ENCODE measurements at places on chromosomes 6 and 20.

DNA sequence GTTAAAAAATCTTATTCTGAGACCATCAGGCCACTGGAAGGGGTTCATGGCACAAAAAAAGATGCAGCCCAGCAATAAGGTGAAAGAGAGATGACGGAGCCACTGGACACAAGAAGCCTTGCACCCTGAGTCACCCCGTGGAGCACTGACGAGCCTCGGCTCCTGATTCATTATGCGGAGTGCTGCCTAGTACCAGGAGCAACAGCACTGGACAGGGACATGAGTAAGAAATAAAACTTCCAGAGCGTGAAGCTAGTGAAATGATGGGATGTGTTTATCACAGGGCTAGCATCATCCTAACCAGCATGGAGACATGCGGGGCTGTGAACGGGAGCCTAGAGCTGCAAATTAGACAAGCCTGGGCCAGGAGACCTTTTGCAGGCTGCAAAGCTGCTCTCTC, 53.3 kb downstream of the RNASET2 start:
- no peak for DNase-seq

DNA sequence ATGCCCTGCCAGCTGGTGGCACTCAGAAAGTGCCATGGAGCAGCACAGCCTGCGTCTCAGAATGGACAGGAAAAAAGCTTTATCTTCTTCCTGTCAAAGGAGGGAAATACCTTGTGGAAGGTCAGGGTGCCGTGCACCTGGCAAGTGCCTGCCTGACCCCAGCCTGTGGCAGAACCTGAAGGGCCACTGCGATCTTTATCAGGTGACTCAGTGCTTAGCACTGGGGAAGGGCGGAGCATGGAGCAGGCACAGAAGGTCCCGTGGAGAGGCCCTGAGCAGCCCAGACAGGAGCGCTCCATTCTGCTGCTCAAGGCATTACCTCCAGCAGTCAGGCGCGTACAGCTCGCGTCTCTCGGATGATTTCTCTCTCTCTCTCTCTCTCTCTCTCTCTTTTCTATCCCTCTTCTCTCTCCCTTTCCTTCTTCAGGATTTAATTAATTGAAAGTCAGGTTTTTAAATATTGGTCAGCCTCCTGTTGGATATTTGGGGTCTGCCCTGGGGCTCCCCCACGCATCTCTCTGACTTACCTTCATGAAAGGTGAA, 31.7 kb downstream of the FOXC1 start:
- no peak for DNase-seq

- DNase-seq, result no peak
Observed at GRCh38 chr6:119197271-119197670, 118.8 kb upstream of the FAM184A start.

DNA sequence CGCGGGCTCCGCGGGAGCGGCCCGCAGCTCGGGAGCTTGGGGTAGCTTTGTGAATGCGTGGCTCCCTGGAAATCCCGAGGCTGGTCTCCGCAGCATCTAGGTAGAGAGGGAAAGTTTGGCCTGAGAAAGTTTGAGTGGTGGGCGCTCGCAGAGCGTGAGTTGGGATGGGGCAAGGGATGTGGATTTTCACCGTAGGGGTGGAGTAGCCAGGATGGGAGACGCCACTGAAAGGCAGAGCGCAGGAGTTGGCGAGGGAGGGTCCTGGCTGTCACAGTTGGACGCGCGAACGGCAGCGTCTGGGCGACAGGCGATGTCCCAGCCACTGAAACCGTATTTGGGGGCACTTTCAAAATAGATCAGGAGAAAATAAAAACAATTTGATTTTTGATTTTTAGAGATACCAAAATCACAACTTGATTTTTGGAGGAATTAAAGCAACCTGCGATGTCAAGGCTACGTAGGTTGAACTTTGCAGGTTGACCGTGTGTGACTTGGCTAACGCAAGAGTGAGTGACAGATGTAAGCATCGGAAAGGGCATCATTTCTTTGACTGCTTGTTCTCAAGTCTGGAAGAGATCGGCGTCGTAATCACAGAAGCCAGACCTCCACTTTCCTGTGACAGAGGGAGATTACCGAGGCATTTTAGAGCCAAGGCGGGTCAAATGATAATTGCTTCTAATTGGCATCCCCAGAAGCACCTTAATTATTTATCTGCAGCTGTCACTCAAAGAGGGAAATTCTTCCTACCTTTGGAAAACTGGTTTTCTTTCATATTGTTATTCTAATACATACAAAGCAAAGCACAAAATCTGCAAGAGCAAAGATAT, 646 bp downstream of the HEY2 start:
- peak; percentile 45 for DNase-seq

GRCh38 chr6:137571854-137572253, 77.7 kb upstream of the OLIG3 start:
- DNase-seq, result peak; percentile 56

GRCh38 chr6:34858681-34859080, 29.2 kb downstream of the TAF11 start:
- no peak for DNase-seq

DNA sequence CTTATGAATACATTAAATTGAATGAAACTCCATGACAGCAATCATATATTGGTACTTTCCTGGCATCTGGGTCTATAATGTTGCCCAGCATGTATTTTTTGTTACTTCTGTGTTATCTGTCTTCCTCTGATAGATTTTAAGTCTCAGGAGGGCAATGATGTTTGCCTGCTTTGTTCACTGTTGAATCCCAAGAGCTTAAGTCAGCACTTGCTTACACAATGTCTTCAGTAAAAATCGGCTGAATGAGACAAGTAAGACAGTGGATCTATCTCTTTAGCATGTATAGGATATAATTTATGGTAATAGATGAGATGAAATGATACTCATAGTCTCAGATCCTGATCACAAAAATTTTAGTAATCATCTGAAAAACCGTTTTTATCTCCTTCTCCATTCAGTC, 1034.9 kb upstream of the EPHA7 start:
- DNase-seq, result no peak

- no peak for DNase-seq
Observed at GRCh38 chr6:37308069-37308815, 45.5 kb upstream of the RNF8 start.

- peak; percentile 33 for DNase-seq
Observed at GRCh38 chr20:12207875-12208274, 290.2 kb downstream of the BTBD3 start.

- peak; percentile 44 for DNase-seq
Observed at GRCh38 chr6:113317891-113318574, 539.1 kb upstream of the MARCKS start.

DNA sequence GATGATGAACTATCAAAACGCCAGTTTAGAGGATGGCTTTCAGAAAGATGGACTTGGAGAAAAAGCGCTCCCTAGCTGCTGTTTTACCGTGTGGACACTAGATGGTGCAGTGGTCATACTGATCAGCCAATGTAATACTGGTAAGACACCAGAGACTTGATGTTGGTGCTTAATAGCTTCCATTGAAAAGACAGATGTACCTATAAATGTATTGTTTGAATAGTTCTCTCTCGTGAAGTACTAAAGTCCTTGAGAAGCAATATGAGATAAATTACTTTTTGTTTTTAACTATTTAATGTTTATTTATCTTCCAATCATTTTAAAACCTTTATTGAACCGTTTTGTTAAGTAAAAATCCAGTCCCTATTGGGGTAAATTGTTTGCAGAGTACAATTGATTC, 63.9 kb upstream of the FUCA2 start:
- DNase-seq, result no peak

DNA sequence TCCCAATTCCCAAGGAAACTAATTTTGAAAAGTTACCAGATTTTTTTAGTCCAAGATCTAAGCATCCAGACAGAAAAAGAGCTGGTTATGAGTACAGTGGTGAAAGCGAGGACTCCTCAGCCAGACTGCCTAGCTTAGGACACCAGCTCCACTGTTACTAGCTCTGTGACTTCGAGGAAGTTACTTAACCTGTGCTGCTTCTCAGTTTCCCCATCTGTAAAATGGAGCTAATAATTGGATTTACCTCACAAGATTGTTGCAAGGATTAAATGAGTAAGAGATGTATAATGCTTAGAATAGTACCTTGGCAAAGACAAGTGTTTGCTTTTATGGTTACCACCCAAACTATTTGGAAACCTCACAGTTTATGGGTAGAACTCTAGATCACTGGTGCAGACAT, 1.1 kb downstream of the NT5DC1 start:
- no peak for DNase-seq

- no peak for DNase-seq
Observed at GRCh38 chr6:132322398-132322797, 78.9 kb downstream of the MOXD1 start.

- no peak for DNase-seq
Observed at GRCh38 chr20:42954951-42955350, 234.8 kb downstream of the PTPRT start.

DNA sequence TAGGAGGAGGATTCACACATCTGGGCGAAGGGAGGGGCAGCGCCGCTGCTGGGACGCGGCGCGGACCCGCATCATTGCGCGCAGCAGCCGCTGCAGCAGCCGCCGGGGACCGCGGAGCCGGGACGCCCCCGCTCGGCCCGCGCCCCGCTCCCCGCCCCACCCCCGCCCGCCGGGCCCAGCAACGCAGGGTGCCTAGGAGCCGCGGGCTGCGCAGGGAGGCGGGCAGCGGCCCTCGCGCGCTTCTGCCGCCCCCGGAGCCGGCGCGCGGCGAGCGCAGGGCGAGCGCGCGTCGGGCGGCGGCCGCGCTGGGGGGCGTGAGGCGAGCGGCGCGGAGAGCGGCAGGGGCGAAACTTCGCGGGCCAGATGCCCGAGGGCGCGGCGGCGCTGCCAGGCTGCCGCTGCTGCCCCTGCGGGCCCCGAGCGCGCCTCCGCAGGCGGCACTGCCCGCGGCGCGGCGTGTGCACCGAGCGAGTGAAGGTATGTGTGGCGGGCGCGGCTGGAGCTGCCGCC, at the start of gene NKAIN2:
TSS of gene NKAIN2 (plus strand) at position 362 of the 510 bp plus-strand sequence.
- DNase-seq, result no peak

GRCh38 chr6:143205131-143205535, 144.4 kb downstream of the AIG1 start:
- DNase-seq, result no peak

DNA sequence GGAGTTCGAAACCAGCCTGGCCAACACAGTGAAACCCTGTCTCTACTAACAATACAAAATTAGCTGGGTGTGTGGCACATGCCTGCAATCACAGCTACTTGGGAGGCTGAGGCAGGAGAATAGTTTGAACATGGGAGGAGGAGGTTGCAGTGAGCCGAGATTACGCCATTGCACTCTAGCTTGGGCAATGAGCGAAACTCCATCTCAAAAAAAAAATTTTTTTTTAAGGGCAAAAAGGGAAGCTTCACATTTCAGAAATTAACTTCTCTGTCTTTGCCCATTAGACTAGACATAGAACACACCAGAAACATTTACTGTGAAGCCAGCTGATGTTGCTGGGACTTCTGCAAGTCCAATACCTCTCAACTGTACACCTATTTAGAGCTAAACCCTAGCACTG, 90.8 kb upstream of the HDAC2 start:
- DNase-seq, result no peak

DNA sequence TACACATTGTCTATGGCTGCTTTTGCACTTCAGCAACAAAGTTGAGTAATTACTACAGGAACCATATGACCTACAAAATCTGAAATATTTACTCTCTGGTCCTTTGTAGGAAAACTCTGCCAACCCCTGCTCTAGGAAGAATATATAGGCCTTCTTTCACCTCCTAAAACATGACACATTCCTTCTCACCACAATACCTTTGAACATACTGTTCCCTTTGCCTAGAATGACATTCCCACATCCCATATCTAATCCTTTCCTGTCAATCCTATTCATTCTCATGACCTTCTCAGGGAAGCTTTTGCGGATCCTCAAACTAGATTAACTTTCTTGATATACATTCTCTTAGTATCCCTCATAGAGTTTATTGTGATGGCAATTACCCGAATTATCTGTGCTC, 18.0 kb upstream of the NCOA6 start:
- no peak for DNase-seq

DNA sequence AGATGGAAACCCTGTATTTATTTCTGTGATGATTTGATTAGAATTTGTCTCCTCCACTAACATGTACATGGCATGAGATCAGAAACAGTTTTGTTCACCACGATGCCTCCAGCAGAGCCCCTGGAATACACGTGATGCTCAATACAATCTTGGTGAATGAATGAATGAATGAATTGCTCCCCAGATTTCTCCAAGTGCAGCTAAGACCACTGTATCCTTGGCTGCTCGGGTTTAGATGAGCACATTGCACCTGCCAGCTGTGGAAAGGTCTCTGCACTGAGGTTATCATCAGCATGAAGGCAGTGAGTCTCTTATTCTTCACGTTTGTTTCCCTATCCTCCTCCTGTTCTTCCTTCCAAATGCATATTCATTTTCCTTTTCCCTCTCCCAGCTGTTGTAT, 17.9 kb downstream of the CASS4 start:
- DNase-seq, result no peak

GRCh38 chr6:136158387-136158821, 91.7 kb downstream of the MTFR2 start:
- DNase-seq, result no peak

DNA sequence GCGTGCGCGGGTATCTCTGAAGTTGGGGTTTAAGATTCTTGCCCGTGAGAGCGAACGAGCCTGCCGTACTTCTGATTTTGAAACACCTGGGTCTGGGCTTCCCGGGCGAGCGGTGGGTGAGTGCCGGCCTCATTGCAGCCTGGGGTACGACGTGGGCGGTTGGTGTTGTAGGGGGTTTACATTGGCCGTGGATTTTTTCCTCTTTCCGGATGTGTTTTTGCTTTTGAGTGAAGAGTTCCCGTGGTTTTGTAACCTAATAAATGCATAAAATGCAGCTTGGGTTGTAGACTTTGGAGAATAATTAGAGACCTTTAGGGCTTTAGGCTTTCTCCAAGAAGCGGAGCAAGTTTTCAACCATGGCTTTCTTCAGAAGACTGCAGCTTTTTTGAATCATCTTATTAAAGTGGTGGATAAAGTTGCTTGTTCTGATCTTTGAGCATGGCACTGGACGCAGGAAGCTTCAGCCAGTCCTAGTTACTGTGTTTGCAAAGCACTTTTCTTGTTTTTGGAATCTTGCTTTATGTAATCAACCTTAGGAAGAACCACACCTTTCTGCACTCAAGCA, 314 bp downstream of the FARS2 start:
- DNase-seq, result no peak

DNA sequence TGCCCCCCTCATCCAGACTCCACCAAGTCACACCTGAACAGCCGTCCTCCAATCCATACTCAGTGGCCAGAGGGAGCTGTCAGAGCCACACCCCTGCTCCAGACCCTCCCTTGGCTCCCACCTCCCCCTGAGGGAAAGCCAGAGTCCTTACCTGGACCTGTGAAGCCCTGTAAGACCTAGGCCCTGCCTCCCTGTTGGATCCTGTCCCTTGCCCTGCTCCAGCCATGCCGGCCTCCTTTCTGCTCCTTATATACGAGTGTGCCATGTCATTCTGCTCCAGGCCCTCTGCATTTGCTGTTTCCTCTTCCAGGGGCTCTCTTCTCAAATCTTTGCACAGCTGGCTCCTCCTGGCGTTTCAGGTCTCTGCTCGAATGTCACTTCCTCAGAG, 100.3 kb upstream of the MYL9 start:
- no peak for DNase-seq

- DNase-seq, result no peak
Observed at GRCh38 chr6:156816505-156816904, 39.3 kb downstream of the ARID1B start.

DNA sequence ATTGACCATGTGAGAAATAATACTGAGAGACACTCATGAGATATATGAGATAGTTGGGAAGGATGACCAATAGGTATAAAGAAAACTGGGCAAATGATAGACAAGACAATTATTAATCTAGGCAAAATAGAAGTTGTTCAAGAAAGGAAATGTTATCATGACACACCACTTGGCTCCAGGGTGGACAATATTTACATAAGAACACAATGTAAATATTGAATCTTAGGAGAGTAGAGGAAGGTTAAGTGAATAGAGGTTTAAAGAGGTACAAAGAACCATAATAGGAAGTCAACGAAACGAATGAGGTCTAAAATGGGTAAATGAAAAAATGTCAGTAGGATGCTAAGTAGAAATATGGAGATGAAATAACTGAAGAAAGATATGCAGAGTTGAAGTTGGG, 126.5 kb downstream of the MBOAT1 start:
- DNase-seq, result no peak

Measured in glutamatergic neuron (in vitro differentiated cells).